ENCODE measurements at places on chromosomes 1 and 21.

- no peak for DNase-seq
Measured at GRCh38 chr1:47842228-47842919, 154.8 kb downstream of the TRABD2B start.

GRCh38 chr1:47814612-47815395 lies 182.4 kb downstream of the TRABD2B start:
- DNase-seq = no peak

DNA sequence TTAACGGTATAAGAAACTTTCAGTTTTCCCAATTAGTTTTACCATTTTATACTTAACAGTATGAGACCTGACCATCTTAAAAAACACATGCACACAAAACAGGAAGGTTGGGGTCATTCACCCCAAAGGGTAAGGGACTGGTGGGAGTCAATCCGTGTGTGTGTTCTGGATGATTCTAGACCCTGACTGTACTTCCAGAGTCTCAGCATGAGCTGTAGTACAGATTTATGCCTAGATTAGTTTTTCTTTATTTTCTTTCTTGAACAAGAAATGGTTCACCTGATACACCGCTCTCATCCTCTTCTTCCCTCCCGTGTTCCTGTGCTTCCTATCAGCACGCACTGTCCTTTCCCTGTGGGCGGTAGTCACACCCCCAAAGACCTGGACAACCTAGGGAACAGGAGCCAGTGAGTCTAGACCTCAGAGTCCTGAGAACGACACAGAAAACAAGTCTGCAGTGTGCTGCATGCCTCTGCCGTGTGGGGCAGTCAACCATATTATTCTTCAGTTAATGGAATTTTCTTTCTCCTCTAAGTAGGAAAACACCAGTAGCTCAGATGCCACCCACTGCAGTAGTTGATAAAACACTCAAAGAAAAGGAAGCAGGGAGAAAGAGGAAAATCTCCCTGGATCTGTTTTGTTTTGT lies 38.9 kb upstream of the MRPS6 start:
- DNase-seq = no peak

- peak; percentile 74 for DNase-seq
Measured at GRCh38 chr1:203765029-203765837, at the start of gene LAX1. TSS of gene LAX1 (plus strand) at chr1:203765183. CDS start at chr1:203765566, 383 bp downstream.

GRCh38 chr21:22993822-22994574 lies 1995.8 kb downstream of the NCAM2 start:
- no peak for DNase-seq

GRCh38 chr1:246792603-246793002 lies 68.4 kb downstream of the SCCPDH start:
- DNase-seq = no peak

- peak; percentile 63 for DNase-seq
Measured at GRCh38 chr1:204446413-204447111, 34.9 kb upstream of the PPP1R15B start.

DNA sequence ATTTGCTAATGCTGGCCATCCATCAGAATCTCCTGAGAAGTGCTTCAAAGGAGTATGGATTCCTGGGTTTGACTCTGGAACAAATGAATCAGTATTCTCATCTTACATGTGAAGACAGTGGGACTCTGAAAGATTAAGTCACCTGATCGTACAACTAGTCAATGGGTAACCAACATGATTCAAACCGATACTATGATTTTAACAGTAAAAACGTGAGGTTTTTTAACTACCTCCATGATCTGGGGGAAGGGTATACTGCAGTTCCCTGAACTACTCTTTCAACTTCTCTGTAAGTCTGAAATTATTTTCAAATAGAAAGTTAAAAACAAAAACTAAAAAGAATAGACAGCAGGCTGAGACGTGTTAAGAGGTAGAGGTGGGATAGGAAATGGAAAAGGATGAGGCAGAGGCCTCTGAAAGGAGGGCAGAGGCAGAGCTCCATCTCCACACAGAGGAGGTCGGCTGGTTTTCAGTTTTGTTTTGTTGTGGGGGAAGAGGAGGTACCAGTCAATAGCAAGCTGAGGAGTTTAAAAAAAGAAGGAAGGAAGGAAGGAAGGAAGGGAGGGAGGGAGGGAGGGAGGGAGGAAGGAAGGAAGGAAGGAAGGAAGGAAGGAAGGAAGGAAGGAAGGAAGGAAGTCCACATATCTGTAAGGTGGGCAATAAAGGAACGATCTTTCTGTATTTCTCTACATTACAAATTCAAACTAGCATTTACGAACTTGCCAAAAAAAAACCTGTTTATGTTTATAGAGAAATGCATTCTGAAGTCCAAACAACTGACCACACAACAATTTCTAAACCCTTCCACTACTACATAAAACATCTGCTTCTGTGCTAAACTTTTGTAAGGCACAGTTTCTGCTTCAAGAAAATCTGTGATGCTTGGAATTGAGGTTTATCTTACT lies 213.1 kb downstream of the RERE start:
- no peak for DNase-seq

DNA sequence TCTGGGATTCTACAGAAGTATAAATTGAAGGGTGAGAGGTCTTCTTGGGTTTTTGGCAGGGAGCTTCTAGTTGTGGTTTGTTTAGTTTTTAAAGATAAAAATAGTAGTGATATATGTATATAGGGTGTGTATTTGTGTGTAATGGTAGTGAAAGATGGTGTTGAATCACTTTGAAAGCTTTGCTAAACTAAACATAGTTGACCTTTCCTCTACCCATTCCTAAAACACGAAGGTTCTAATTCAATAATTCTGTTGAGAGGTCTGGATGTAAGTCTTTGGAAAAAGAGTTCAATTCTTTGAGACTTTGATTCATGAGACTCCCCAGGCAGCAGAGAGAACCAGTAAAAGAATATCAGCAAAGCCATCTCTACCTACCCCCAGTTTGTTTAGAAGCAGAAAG lies 247.9 kb upstream of the DUSP10 start:
- no peak for DNase-seq

GRCh38 chr1:6052543-6053205 lies 7.0 kb downstream of the KCNAB2 start:
- DNase-seq = no peak

- no peak for DNase-seq
Measured at GRCh38 chr1:234271243-234271606, 102.0 kb upstream of the COA6 start.

- no peak for DNase-seq
Measured at GRCh38 chr1:57517587-57518374, 93.9 kb upstream of the DAB1 start.

DNA sequence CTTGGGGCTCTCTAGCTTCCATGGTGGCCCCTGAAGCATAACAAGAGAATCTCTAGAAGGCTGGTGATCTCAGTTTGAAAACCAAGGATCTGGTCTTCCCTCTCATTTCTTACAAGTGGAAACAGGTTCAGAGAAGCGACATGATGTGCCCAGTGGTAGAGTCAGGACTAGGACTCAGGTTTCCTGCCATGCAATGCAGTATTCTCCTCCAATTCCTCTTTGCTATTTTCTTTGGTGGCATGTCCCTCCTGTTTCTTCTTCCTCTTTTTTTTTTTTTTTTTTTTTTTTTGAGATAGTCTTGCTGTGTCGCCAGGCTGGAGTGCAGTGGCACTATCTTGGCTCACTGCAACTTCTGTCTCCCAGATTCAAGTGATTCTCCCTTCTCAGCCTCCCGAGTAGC lies 195.6 kb upstream of the C1orf105 start:
- no peak for DNase-seq

- no peak for DNase-seq
Measured at GRCh38 chr21:17597680-17598079, 15.0 kb downstream of the BTG3 start.

- no peak for DNase-seq
Measured at GRCh38 chr1:185526344-185527307, 207.6 kb upstream of the HMCN1 start.

GRCh38 chr1:64886877-64887276 lies 79.5 kb downstream of the JAK1 start:
- no peak for DNase-seq

- DNase-seq = no peak
Measured at GRCh38 chr1:15579683-15580047, 5.2 kb downstream of the AGMAT start.

GRCh38 chr1:18734001-18734400 lies 103.4 kb downstream of the PAX7 start:
- DNase-seq = no peak

DNA sequence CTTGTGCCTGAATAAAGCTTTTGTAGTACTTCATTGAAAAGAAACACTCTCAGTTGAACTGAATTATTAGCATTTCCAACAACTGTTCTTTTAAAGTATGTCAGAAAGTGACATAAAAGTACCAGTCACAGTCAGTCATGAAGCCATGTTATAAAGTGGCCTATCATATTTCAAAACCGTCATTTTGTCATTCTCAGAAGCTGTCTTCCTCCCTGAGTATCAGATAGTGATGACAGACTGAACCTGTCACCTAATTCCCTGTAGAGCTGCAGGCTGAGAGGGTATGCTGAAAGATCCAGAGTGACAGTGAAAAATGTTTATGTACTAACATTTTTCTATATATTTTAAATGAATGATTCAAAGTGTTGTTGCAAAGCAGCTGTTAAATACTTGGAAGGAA lies 1121.7 kb upstream of the PRMT6 start:
- DNase-seq = no peak

DNA sequence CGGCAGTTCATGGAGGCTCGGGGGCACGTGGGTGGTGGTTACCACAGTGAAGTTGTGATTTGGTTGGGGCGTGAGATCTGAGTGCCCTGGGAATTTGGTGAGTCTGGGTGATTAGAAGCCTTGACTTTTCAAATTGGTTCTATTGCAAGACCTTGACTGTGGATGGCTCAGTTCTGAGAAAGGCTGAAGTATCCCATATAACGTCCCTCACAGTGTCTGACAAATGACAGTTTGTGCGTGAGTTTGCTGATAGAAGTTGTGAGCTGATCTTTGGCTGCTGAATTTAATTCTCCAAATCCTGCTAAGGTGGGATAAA lies 549 bp downstream of the MSH4 start:
- no peak for DNase-seq

DNA sequence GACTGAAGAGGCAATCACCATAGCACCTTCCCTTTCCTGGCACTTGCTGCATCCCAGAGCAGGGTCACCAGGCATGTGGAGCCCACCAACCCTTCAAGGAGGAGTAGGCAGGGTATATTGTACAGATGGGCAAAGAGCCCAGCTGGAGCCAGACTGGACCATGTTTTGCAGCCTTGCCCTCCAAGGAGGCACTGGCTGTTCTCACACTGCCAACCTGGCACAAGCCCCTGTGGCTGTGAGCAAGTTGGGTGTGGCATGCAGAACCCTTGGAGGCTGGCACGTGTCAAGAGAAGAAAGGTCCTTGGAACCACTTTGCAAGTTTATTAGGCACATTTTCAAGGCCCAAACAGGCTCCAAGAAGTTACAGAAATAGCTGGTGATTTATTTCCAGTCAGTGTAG lies 146.4 kb downstream of the FOXD2 start:
- no peak for DNase-seq

DNA sequence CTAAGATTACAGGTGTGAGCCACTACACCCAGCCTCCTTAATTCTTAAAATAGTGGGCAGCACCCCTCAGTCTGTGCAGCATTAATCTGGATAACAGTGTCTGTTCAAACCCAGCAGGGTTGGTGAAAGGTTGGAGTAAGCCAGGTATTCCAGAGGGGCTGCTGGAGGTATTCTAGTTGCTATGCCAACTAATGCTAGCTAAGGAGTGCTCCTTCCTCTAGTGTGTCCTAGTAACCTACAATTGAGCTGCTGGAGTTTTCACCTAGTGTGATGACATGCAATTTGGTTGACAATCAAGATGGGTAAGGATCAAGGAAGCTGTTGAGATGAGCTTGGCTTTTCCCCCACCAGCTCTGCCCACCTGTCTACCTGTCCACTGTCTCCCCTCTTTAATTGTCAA lies 100.2 kb upstream of the IPO9 start:
- no peak for DNase-seq

GRCh38 chr1:160459687-160460086 lies 59.3 kb downstream of the VANGL2 start:
- no peak for DNase-seq

- no peak for DNase-seq
Measured at GRCh38 chr1:153849487-153850185, 73.1 kb downstream of the GATAD2B start.

GRCh38 chr1:156439777-156440183 lies 60.8 kb downstream of the MEF2D start:
- DNase-seq = no peak

DNA sequence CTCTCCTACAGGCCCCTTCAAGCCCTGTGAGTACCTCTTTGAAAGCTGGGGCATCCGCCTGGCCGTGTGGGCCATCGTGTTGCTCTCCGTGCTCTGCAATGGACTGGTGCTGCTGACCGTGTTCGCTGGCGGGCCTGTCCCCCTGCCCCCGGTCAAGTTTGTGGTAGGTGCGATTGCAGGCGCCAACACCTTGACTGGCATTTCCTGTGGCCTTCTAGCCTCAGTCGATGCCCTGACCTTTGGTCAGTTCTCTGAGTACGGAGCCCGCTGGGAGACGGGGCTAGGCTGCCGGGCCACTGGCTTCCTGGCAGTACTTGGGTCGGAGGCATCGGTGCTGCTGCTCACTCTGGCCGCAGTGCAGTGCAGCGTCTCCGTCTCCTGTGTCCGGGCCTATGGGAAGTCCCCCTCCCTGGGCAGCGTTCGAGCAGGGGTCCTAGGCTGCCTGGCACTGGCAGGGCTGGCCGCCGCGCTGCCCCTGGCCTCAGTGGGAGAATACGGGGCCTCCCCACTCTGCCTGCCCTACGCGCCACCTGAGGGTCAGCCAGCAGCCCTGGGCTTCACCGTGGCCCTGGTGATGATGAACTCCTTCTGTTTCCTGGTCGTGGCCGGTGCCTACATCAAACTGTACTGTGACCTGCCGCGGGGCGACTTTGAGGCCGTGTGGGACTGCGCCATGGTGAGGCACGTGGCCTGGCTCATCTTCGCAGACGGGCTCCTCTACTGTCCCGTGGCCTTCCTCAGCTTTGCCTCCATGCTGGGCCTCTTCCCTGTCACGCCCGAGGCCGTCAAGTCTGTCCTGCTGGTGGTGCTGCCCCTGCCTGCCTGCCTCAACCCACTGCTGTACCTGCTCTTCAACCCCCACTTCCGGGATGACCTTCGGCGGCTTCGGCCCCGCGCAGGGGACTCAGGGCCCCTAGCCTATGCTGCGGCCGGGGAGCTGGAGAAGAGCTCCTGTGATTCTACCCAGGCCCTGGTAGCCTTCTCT lies 23.5 kb downstream of the UBE2T start:
- DNase-seq = no peak

DNA sequence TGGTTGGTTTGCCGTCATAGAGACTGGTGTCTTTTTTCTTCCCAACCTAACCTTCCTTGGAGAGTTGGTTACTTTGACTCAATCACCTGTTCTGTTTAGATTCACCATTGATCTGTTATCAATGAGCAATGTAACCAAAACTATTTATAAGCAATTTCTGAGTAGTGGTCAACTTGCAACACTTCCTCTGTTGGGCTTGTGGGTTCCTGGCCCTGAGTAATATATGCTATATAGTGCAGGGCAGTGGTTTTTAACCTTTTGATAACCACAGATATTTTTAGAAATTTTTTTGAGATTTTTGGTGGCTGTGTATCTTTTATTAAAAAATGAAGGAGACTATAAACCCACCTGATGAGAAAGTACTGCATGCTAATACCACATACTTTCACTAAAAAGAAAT lies 9.4 kb upstream of the XCL1 start:
- DNase-seq = no peak

- no peak for DNase-seq
Measured at GRCh38 chr1:214260561-214261205, 20.3 kb upstream of the SMYD2 start.
